ENCODE measurements at places on chromosomes 2 and 18. TPM values are rescaled to one million over a fixed set of nuclear protein-coding genes. Genes with fewer than 3 reads are reported as not detected.

HNMT gene
- not detected for total RNA-seq

LIMS4 gene
- 0.26 TPM for total RNA-seq

ITPRIPL1 gene
- 4.7 TPM for total RNA-seq

RALBP1 gene
- 52.4 TPM for total RNA-seq

DYNAP gene
- total RNA-seq: not detected

MRPL19 gene
- 139 TPM for total RNA-seq

OXER1 gene
- total RNA-seq: not detected

CCDC148 gene
- total RNA-seq: not detected

- DNase-seq: no peak
These were observed 21.4 kb upstream of the STON1 start for GRCh38 chr2:48508461-48509124.

DNA sequence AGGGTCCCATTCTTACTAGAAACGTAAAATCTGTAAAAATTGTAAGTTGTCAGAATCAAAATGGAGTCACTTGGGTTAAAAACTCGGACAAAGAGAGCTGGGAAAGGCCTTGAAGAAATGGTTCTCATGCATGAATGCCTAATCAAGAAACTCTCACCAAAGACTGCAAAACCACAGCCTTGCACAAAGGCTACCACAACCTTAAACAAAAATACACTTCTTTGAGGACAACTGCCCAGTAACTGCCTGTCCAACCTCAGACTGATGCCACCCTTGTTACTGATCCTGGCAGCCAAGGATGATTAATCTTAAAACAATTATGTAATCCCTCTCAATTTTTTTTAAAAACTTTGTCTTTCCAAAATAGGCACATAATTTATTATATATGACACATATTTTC is 299.3 kb downstream of the CCDC85A start:
- DNase-seq: no peak

DNA sequence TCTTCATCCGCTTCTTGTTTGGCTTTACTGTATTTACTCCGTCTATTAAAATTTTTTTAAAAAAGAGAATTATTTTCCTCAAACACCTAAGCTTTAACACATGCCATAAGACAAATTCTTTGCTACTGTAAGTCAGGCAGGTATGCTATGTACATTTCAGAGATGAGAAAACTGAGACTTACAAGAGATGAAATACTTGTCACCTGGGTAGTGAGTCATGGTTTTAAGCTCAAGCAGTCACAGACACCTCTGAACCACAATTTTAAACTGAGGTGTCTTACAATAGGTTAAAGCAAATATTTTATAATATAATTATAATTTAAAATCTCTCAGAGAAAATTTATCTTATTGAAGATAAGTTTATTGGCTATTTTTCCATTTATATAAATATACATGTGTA is 126.0 kb downstream of the EPHA4 start:
- DNase-seq: no peak

GRCh38 chr2:108414945-108415344 is 34.1 kb upstream of the GCC2 start:
- no peak for DNase-seq

DNA sequence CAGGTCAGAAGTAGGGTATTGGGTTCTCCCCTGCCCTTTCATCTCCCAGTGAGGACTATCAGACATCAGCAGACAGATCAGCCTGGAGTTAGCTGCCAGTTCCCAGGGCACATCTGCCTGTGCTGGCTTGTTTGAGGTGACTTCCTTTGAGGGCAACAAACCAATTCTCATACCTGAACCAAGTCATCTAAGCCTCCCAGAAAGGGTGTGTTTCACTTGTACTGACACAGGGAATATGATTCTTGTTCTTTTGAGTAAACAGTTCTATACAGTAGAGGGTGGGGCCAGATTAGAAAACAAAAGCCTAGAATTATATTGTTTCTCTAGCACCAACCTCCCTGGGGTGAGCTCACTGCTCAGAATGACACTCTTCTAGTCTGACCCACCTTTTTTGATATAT is 591.9 kb downstream of the SLC4A3 start:
- no peak for DNase-seq

DNA sequence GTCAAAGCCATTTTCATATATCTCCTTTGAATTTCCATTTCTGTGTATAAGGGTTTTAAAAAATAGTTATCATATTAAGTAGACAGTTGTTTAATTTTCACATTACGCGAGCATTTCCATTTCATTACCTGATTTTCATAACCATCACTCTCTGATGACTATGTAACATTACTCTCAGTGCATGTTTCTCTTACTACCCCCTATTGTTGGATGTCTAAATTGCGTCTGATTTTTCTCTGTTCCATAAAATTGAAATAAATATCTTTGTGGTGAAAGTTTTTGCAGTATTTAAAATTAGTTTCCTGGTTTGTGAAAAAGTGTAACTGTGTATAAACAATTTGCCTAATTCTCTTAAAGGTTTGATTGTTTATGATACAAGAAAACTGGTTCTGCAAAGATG is 123.8 kb downstream of the MYO1B start:
- no peak for DNase-seq

DNA sequence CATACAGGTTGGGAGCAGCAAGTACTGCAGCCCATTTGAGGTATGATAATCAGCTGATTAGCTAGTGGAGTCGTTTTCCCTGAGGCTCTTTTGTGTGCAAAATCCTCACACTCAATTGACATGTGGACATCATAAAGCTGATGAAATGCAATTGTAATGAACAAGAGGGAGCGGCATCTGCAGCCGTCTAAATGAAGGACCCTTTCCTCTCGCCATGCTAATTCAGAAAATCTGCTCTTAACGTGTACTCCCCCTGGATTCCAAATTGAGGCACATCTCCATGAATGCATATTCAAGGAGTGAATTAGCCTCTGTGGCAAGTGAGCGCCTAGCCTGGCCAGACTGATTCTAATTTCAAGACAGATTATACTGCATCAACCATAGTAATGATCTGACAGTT is 260.9 kb upstream of the ATP5MC3 start:
- no peak for DNase-seq

DNA sequence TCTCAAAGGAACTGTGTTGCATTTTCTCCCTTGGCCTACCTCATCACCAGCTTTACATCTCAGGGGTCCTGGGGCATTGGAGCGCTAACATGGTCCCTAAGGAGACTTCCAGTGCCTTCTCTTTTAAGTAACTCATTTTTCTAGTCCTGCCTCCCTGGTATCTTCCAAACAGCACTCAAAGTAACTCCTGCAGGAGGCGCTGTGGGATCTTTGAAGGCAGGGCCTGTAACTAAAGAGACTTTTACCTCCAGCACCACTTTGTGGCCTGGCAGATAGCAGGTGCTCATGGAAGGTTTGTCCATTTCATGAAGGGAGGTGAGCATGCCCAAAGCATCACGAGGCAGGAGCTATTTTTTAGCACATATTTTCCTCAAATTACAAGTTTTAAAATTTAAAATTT is 411.0 kb upstream of the GYPC start:
- peak; percentile 30 for DNase-seq

DNA sequence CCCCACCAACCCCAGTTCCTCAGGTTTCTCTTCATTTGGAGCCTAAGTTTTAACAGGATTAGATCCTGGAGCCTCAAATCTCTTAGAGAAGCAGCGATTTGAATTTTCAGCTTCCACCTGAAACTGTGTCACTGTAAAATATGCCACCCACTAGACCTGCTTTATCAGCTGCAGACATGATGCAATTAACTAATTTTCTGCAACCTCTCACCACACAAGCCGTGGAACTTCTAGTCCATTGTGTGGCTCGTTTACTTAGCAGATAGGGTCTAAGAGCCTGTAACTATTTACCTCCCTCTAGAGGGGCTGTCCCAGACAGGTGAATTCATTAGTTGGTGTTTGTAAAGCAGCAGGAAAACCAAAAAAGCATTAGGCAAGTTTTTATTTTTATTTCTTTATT is 31.6 kb upstream of the FZD5 start:
- no peak for DNase-seq

- DNase-seq: no peak
These were observed 294.2 kb downstream of the DYSF start for GRCh38 chr2:71747559-71747958.

DNA sequence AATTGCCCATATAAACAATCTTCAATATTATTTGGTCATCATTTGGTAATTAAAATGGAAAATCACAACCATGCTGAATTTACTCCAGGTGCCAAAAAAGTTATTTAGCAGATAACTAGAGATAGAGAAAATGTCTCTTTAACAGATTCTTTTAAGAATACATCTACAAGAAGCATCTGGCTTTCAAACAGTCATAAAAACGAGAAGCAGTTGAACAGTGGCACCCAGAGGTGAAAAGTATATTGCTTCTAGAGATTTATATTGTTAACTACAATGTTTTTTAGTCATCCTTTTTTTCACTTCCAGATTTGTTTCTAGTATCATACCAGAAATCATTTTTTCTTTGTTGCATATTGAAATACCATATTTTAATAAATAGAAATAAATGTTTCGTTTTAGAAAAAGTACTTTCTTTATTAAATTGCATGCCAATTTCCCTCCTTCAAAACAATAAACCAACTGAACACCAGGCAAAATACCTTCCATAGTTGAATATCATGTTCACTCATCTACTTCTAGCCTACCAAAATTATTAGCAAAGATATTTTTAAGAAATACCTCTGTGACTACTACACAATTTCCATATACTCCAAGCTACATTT is 65.4 kb upstream of the HNRNPA3 start:
- DNase-seq: no peak

- peak; percentile 52 for DNase-seq
These were observed at the start of gene FRZB for GRCh38 chr2:182866461-182867406. TSS of gene FRZB (minus strand) at chr2:182866637. CDS start at chr2:182866552, 85 bp downstream.

DNA sequence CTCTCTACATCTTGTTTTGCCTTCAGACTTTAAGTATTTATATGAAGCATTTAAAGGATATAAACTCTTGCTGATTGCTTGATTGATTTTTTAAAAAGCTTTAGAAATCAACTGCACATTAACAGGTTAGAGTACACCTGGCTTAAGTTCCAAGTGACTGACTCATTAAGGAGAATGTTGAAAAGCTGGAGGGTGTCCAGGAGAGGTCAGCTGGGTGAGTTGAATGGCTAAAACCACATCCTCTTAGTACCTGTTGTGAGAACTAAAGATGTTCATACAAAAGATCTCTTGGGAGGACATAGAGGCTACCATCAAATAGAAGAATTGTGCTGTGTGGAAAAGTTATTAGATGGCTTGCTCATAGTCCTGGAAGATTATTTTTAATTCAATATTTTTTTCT is 206.8 kb downstream of the TXNL1 start:
- no peak for DNase-seq

GRCh38 chr2:23413641-23414040 is 28.7 kb downstream of the KLHL29 start:
- DNase-seq: no peak

- no peak for DNase-seq
These were observed 3.8 kb downstream of the FN1 start for GRCh38 chr2:215431778-215432758.

GRCh38 chr2:26355038-26355995 is 8.7 kb upstream of the ADGRF3 start:
- peak; percentile 19 for DNase-seq

- DNase-seq: no peak
These were observed 335.2 kb downstream of the KCNJ3 start for GRCh38 chr2:155033652-155034051.

DNA sequence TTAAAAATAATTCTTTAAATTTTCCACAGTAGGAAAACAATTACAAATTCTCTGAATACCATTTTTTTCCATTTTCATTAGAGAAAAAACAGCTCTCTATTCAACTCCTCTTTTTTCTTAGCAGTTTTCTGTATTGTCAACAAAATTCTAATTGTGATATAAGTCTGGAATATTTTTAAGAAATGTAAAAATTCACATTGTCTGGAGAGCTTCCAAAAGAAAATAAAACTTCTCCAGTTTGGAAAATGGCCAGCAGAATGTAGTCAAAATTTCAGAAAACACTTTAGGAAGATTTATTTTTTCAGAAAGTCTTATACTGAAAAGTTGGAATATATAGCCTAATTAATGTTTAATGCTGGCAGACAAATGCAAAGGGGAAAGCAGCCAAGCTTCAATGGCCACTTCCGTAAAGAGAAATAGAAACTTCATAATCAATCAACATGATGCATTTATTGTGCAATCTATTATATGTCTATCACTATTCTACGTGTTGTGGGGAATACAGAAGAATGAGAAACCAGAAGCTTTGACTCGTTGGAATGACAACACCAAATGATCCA is 733.2 kb upstream of the PKDCC start:
- no peak for DNase-seq

- peak; percentile 0 for DNase-seq
These were observed 141.0 kb downstream of the NR4A2 start for GRCh38 chr2:156191527-156191926.

DNA sequence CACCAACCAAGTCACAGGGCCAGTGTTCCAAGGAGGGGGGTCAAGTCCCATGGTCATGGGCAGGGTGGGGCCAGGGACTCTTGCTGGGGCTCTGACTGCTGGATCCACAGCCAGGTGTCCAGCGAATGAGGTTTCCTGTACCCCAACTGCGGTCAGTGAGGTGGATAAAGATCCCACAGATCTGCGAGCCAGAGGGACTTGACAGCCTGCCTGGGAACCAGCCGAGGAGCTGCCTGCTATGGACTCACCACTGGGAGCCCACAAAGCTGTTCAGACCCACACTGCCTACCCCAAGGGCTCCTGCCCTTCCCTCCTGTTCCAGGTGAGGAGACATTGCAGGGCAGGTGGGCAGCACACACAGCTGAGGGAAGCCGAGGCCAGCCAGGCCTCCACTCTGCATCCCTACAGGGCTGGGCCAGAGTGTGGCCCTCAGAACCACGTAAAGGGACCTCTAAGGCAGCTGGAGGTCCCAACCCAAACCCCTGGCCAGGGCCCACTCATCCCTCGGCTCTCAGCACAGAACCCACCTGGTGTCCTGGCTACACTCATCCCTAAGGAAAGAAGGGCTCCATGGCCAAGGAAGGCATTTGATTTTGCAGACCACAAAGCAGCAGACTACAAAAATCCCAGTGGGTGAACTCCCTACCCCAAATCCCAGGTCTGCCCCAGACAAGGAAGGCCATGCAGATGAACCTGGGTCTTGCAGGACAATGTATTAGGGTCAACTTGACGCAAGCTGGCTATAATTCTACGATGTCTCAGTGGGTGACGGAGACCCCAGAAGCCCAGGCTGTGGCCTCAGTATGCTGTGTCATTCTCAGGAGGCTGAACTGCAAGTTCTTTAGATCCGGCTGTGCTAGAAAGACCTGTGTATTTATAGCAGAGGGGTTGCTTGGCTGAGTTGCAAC is 209.2 kb downstream of the MGAT5 start:
- no peak for DNase-seq

GRCh38 chr2:23135481-23136100 is 249.4 kb upstream of the KLHL29 start:
- DNase-seq: peak; percentile 66

DNA sequence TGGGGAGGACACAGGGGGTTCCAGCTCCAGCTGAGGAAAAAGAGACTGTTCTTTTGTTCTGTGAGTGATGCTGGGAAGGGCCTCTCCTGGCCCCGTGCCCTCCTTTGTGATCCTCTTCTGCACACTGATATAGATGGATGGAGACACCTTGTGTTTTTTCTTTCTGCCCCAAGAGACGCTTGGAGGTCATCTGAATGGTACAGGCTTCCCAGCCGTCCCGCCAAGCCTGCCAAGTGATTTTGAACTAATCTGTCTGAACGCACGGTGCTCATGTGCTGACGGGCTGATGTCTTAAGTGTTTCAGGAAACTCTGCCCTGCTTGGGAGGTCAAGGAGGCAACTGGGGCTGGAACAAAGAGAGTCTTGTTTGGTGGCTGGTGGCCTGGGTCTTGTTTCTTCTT is 57.5 kb downstream of the KIF5C start:
- DNase-seq: no peak

GRCh38 chr2:215793747-215794595 is 219.4 kb downstream of the MREG start:
- DNase-seq: peak; percentile 50

Data from MG63 (cell line).